ENCODE measurements at places on chromosomes 11 and 22.

GRCh38 chr11:67030976-67031375, 8.0 kb downstream of the SYT12 start:
- peak; percentile 76 for DNase-seq

DNA sequence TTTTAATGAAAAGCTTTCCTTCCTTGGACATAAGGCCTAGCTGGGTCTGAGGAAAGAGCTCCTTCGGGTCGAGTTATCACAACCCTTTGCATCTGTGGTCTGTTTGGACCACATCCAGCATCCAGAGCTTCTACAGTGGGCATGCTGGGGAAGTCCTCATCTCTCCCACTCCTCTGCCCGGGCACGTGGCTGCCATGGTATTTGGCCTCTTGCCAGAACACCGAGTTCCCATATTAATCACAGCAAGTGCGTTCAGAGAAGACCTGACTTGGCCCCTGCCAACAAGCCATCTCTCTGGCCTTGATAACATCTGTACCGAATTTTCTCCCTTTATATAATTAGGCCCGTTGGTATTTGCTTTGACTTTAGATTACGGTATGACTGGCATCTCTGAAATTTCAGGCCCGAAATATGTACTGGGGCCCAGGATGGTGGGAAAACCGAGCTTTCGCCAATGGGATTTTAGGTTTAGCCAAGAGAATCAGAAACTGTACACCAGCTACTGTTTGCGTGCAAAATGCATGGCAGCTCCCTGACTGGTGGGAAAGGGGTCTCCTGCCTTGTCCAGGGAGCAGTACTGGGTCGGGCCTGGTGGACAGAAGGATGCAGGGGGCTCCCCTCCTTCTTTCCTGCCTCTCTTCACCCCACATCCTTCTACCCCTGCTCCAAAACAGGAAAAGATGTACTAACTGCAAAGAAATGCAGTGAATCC, 90.0 kb downstream of the MICAL2 start:
- no peak for DNase-seq

DNA sequence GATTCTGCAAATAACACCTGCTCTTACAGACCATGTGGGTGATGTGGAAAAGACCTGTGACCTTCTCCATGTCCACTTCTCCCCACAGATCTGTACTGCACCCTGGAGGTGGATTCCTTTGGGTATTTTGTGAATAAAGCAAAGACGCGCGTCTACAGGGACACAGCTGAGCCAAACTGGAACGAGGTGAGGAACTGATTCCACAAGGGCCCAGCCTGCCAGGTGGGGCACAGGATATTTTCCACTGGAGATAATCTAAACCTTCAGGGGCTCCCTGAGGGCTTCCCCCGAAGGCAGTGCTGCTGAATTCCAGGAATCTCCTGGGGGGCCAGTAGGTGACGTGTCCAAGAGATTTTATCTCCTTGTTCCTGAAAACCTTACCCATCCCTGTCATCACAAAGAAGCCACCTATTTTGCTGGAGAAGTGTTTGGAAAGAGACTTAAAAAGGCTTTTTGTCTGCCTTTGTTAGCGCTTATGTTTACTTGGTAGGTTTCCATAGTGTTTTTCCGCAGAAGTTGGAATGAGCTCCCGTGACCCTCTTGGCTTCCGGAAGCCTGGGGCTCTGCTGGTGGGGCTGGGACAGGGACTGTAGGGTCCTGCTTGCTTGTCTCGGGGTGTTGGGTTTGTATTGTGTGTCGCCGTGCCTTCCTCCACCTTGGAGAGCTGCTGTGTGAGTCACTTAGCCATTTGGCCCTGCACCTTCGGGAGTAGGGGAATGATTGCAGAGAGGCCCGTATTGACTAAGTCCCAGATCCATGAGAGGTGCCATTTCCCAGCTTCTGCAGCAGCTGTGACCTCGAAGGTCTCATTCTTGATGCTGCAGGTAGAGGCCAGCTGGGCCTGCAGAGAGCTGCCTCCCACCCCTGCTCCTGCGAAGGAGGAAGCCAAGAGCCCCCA, 112.4 kb downstream of the BCR start:
- no peak for DNase-seq

- no peak for DNase-seq
Observed at GRCh38 chr22:50229370-50229769, 15.5 kb downstream of the TUBGCP6 start.

DNA sequence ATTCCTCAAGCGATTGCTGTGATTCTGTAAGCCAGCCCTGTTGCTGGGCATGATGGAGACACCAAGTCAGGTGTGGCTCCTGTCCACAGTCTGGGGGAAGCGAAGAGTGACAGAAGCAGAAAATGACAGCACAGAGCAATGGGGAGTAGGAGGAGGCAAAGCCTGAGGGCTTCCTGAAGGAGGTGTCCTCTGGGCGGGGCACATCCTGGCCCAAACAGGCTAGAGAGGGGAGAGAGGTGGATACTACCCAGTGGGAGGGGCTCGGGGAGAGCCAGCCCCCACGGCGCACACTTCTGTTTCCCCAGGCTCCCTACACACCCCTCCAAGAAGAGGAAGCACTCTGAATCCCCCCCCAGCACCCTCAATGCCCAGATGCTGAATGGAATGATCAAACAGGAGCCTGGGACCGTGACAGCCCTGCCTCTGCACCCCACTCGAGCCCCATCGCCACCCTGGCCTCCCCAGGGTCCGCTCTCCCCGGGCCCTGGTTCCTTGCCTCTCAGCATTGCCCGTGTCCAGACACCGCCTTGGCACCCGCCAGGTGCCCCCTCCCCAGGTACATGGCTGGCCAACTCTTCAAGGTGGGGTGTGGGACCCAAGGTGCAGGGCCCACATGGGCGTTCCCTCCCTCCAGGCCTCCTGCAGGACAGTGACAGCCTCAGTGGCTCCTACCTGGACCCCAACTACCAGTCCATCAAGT, 18.9 kb downstream of the MYRF start:
- no peak for DNase-seq

- DNase-seq: peak; percentile 93
Observed at GRCh38 chr11:75204685-75205563, 35.6 kb upstream of the TPBGL start.

DNA sequence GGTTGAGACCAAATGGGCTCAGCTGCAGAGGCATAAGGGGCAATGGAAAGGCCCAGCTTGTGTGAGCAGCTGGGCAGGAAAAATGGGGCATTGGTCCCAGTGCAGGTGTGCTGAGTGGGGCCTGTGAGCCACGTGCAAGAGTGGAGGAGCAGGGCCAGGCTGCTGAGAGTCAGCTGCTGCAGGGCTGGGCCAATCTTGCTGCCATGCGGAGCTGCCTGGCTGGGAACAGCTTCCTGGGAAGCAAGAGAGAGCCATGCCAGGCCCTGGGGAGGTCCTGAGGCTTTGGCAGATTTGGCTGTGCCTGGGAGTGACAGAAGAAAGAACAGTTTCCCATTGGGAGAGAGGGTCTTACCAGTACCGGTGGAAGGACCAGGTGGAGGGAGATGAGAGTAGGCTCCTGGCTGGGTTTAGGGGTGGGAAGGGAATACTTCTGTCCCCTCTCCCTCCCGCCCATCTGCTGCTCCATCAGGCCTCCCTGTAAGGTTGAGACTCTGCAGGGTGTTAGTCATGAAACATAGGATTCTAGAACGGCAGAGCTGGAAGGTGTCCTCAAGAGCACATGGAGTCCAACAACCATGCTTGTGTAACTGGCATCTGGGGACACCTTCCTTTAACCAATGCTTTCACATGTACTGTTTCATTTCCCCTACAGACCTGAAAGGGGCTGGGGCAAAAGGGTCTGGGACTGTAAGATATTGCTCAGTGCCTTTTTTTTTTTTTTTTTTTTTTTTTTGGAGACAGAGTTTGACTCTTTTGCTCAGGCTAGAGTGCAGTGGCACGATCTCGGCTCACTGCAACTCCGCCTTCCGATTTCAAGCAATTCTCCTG, 10.4 kb downstream of the SEPTIN3 start:
- DNase-seq: no peak

- no peak for DNase-seq
Observed at GRCh38 chr22:38638216-38638615, 18.0 kb downstream of the FAM227A start.

DNA sequence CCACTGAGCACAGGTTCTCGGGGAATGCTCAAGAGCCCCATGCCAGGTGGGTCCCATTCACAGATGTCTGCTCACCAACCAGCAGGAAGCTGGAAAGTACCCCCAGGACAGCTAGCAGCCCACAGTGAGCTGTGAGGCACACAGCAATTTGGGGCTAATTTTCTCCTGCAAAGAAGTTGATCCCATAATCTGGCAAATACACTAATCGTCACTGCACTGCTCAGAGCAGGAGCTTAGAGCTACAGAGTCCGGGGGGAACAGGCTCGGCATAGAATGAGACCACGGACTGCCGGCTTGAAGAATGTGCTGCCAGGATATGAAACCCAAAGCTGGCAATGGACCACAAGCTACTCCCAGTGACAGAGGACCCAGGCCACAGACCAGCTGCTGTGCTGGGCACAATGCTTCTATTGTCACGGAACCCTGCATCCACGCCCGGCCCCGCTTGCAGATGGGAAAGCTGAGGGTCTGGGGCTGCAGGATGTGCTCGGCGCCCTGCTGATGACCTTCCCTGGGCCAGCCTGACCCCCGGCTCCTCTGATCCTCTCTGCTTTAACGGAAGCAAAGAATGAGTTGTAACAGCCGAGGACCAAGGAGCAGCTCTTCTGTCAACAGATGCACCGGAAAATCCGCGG, 239.7 kb downstream of the CTTN start:
- peak; percentile 58 for DNase-seq

- no peak for DNase-seq
Observed at GRCh38 chr11:34250732-34251588, 106.8 kb downstream of the ABTB2 start.

DNA sequence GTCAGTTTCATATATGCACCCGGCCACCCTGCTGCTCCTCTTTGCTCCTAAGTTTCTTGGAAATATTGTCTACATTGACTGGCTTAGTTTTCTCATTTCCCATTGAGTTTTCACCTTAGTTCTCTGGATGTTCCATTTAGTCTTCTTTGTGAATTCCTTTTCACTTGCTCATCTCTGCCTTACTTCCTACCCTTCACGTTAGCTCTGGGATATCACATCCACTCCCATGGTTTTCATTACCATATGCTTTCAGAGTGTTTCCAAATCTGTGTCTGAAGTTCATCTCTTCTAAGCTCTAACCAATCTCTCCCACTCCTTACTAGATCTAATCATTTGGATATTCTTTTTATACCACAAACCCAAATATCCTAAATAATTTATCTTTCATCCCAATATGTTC, 226.4 kb downstream of the FAM76B start:
- no peak for DNase-seq

DNA sequence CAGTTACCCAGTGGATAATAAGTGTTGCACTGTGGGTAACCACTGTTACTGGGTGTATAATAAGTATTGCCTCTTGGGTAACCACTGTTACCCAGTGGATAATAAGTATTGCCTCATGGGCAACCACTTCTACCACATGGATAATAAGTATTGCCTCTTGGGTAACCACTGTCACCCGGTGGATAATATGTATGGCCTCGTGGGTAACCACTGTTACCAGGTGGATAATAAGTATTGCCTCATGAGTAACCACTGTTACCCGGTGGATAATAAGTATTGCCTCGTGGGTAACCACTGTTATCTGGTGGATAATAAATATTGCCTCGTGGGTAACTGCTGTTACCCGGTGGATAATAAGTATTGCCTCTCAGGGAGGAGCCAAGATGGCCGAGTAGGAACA, 29.7 kb upstream of the NXPE4 start:
- no peak for DNase-seq

GRCh38 chr22:49916831-49917230, 1.4 kb downstream of the ALG12 start:
- DNase-seq: no peak

DNA sequence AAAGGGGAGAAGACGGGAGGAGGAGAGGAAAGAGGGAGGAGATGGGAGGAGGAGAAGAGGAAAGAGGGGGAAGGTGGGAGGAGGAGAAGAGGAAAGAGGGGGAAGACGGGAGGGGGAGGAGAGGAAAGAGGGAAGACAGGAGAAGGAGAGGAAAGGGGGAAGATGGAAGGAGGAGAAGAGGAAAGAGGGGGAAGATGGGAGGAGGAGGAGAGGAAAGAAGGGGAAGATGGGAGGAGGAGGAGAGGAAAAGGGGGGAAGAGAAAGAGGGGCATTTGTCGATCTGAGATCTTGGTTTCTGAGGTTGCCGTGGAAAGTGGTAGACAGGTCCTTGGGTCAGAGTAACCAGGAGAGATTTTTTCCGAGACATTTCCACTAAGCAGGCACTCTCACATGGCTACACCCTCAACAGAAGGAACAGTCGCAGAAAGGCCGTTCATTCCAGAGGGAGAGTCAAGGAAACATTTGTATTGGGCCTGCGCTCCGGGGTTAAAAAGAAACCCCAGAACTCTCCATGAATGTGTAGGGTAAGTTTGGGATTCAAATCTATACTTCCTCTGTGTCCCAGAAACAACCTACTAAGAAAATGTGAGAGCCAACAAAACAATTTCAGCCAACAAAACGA, 39.8 kb upstream of the CARS1 start:
- DNase-seq: no peak

DNA sequence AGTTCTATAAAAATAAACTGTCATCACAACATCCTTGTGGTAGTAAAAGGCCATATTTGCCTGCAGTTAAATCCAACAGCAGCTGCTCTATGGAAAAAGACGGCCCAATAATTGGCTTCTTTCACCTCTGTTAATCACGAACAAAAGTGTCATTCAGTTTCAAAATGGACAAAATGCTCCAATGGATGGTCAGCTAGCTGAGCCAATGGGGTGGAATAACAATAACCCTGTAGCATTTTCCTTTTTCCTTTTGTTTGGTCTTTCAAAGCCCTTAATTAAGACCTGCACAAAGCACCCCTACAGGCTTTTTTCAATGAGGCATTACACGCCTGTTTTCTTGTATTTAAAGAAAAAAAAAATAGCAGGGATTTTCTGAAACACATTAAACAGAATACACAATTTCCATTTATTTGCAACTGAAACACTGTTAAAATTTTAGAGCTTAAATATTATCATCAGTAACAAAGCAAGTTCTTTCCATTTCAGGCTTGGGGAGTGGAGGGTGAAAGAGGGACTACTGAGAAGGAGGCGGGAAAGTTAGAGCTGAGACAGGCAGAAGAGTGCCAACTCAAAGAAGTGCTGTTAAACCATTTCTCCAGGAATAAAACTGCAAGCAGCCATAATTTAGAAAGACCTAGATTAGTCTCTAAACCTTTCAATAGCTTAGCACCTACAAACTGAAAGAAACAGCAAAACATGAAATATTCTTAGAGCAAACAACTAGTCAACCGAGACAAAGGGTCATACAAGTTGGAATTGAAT, 28.7 kb downstream of the LGR4 start:
- DNase-seq: peak; percentile 96

- DNase-seq: peak; percentile 47
Observed at GRCh38 chr11:12831471-12832202, 157.4 kb downstream of the TEAD1 start.

DNA sequence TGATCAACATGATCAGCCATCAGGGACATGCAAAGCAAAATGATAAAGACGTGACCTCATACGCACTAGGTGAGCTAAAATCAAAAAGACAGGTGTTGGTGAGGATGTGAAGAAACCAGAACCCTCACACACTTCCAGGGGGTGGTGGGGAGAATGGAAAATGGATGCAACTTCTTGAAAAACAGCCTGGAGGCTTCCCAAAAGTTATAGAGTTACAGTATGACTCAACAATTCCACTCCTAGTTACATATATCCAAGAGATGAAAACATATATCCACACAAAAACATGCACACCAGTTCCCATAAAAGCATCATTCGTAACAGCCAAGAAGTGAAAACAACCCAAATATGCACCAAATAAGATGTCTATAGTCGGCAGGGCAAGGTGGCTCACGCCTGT, 42.1 kb upstream of the APLNR start:
- DNase-seq: no peak

All from NCI-H526 (cell line).